ENCODE measurements at places on chromosomes 12 and 14.
A peak's percentile ranks its signal among the peaks of the same experiment; 100 is the strongest.

- DNase-seq: no peak
These were observed 471.0 kb upstream of the MGAT4C start for GRCh38 chr12:86727160-86727559.

GRCh38 chr14:93186466-93186865, 1.3 kb downstream of the LYSET start:
- DNase-seq: no peak

DNA sequence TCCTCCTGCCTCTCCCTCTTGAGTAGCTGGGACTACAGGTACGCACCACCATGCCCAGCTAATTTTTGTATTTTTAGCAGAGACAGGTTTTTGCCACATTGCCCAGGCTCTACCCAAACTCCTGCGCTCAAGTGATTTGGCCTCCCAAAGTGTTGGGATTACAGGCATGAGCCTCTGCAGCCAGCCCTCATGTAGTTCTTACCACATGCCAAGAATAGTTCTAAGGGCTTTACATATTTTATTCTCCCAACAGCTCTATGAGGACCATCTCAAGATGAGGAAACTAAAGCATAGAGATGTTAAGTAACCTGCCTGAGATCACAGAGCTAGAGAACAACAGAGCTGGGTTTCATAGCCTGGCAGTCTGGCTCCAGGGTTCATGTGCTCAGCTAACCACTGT, 37.9 kb upstream of the ALDH2 start:
- DNase-seq: no peak

DNA sequence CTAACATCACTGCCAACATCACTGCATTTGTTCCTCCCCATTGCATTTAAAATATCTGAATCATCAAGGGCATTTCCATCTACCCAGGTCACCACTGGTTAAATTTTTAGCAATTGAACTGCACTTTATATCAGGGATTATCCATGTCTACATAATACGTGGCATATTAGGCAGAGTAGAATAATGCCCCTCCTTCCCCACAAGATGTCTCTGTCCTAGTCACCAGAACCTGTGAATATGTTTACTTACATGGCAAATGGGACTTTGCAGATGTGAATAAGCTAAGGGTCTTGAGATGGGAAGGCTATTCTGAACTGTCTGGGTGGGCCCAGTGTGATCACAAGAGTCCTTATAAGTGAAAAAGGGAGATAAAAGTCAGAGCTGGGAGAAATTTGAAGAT, 181.7 kb upstream of the ARID2 start:
- no peak for DNase-seq

DNA sequence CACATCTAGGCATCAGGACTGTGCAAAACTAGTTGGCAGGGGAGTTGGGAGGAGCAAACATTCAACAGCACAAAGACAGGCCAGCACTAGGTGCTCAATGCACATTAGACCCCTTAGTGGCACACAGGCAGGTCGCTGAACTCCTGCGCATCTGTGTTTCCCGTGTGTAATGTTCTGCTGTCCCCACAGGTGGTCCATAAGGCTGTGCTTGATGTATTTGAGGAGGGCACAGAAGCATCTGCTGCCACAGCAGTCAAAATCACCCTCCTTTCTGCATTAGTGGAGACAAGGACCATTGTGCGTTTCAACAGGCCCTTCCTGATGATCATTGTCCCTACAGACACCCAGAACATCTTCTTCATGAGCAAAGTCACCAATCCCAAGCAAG, 11.2 kb downstream of the SERPINA3 start:
- DNase-seq: no peak

- DNase-seq: peak; percentile 87
These were observed 17.4 kb upstream of the CHFR start for GRCh38 chr12:132904718-132905328.

DNA sequence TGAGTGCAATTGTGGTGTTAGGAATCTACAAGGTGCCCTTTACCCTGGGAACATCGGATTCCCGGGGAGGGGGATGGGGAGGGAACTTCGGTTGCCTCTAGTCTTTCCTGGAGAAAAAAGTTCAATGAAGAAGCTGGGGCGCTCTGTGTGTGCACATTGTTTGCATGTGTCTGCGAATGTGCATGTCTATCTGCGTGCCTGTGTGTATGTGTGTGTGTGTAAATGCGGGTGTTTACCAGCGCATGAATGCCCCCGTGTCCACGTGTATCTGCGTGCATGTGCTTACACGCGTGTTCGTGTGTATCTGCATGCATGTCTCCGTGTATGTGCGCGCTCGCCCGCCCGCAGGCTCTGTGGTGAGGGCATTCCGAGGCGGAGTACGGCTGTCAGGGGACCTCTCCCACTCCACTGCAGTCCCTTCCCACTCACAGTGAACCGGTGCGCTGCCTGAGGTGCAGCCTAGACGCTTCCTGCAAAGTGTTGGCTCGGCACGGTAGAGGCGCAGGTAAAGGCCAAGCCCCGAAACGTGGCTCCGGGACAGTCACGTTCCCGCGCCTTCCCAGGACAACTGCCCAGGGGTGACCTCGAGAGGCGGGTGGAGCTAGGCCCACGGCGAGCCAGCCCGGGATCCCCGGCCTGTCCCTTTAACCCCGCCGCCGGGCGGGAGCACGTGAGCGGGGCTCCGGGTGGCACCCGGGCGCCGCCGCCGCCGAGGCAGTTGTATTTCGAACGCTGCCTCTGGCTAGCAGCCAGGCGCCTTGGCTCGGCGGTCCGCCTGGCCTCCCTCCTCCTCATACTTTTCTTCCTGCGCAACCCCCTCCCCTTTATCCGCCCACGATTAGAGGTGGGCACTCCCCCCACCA, 539 bp upstream of the HMGA2 start:
- DNase-seq: no peak

DNA sequence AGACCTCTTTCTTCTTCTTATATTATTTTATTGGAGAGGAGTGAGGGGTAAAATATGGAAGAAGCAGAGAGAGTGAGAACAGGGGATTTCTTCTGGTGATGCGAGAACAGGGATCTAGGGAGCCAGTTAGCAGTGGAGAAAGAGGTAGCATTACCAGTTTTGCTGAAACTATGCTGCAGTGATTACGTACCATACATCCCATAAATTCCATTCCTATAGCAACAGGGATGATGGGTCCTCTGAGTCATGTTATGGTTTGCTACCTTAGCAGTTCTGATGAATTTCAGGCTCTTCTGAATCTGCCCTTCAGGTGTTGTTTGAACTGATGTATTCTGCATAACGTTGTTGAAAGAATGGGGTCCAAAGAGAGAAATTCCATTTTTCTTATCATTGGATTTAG, 625.4 kb upstream of the LRFN5 start:
- no peak for DNase-seq

DNA sequence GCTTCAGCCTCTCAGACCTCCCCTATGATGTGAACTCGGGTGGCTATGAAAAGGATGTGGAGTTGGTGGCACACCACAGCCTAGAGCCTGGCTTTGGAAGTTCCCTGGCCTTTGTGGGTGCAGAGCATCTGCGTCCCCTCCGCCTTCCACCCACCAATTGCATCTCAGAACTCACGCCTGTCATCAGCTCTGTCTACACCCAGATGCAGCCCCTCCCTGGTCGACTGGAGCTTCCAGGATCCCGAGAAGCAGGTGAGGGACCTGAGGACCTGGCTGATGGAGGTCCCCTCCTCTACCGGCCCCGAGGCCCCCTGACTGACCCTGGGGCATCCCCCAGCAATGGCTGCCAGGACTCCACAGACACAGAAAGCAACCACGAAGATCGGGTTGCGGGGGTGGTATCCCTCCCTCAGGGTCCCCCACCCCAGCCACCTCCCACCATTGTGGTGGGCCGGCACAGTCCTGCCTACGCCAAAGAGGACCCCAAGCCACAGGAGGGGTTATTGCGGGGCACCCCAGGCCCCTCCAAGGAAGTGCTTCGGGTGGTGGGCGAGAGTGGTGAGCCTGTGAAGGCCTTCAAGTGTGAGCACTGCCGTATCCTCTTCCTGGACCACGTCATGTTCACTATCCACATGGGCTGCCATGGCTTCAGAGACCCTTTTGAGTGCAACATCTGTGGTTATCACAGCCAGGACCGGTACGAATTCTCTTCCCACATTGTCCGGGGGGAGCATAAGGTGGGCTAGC, 7.0 kb upstream of the RPS26 start:
- no peak for DNase-seq

DNA sequence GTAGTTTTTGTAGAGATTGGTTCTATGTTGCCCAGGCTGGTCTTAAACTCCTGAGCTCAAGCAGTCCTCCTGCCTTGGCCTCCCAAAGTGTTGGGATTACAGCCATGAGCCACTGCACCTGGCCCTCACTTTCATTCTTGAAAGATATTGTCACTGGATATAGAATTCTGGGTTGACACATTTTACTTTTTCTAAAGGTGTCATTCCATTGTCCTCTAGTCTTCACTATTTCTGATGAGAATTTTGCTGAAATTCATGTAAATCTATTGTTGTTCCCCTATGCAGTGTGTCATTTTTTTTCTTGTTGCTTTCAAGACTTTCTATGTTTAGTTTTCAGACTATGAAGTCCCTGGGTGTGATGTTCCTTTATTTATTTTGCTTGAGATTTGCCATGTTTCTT, 29.2 kb downstream of the ACADS start:
- DNase-seq: no peak

DNA sequence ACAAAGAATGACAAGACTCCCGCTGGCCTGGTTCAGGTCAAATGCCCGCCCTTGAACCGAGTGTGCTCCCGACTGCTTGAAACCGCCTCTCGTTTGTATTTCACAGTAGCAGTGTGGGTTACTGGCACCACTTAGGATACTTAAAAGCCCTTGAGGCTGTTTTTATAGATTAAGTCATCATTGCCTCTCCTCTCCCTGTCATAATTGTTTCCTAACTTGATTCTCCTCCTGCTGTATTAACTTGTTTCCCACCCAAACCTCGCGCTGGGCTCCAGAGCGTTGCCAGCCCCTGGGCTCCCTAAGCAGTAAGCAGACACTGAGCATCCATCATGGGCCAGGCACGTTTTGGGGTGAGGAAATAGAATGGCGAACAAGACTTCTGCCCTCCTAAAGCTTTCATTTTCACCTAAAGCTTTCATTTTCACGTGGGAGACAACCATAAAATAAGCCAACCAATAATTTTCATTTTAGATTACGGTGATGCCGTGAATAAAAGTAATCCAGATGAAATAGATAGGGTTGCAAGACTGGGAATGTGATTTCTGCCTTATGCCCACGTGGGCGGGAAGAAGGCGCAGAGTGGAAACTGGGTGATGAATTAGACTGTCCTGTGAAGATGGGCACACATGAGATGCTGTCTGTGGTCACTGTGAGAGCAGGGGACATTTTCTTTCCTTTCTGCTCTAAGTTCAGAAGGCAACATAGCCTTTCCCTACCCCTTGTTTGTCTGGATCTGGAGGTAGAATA, 97.5 kb downstream of the PPP2R5C start:
- DNase-seq: no peak

Data from activated CD8-positive, alpha-beta memory T cell treated with anti-CD3 and anti-CD28 coated beads for 1 hour (primary cell).